Activated CD4-positive, alpha-beta T cell treated with anti-CD3 and anti-CD28 coated beads for 36 hours (primary cell): ENCODE measurements at places on chromosomes 12 and 14. TPM values are rescaled to one million over a fixed set of nuclear protein-coding genes. Genes with fewer than 3 reads are reported as not detected.

DNA sequence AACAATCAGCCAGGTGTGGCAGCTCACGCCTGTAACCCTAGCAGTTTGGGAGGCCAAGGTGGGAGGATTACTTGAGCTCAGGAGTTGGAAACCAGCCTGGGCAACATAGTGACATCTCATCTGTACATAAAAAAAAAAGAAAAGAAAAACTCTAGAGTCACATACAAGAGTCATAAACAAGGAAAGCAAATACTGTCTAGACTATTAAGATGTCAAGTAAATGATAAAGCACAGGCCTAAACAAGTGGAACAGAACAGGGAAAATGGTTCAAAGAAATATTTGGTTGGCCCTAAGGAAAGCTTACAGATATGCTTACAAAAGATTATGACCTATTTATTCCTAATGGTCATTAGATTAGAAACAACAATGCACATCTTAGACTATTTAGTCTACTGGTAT, 12.3 kb downstream of the CDK17 start:
- DNase-seq: no peak

- DNase-seq: no peak
These were observed 42.9 kb downstream of the IQSEC3 start for GRCh38 chr12:109446-109845.

The SPX gene
- total RNA-seq: 0.61 TPM

The KLRK1 gene
- not detected for total RNA-seq

GRCh38 chr12:93793983-93794382, 116.8 kb downstream of the CRADD start:
- no peak for DNase-seq

GRCh38 chr14:96587823-96588385, 85.7 kb downstream of the PAPOLA start:
- no peak for DNase-seq

GRCh38 chr12:98911396-98911795, 266.3 kb downstream of the APAF1 start:
- DNase-seq: no peak

GRCh38 chr12:79858518-79858917, 76.4 kb downstream of the PPP1R12A start:
- DNase-seq: no peak

DNA sequence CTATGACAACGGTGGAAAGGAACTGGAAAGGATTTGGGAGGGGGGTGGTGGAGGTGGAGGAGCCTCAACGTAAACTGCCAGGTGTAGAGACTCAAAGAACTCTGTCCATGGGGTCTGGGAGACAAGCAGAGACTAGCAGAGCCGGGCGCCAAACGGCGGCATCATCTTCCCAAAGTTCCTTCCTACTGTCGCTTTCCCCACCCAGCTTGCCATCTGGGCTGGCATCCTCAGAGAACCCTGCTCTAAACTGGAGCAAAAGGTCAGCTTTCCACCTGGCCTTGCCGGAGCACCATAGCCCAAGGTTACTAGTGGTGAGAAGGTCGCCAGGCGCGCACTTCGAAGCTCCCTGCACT, 4.0 kb upstream of the IRF2BPL start:
- no peak for DNase-seq

DNA sequence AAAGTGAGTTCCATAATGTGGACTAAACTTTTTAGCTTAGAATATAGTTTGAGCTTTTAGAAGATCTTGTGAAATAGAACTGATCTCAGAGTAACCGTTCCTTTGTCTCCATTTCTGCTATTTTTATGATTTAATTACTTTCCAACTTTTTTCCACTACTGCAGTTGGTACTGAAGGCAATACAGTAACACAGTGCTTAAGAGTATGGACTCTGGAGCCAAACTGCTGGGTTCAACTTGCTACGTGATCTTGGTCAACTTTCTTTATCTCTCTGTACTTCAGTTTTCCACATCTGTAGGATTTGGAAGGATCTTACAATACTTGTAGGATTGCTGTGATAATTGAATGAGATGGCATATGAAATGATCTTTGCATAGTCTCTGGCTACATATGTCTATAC, 40.9 kb downstream of the ATXN7L3B start:
- DNase-seq: no peak

- no peak for DNase-seq
These were observed 19.3 kb downstream of the CHD8 start for GRCh38 chr14:21436567-21437062.

DNA sequence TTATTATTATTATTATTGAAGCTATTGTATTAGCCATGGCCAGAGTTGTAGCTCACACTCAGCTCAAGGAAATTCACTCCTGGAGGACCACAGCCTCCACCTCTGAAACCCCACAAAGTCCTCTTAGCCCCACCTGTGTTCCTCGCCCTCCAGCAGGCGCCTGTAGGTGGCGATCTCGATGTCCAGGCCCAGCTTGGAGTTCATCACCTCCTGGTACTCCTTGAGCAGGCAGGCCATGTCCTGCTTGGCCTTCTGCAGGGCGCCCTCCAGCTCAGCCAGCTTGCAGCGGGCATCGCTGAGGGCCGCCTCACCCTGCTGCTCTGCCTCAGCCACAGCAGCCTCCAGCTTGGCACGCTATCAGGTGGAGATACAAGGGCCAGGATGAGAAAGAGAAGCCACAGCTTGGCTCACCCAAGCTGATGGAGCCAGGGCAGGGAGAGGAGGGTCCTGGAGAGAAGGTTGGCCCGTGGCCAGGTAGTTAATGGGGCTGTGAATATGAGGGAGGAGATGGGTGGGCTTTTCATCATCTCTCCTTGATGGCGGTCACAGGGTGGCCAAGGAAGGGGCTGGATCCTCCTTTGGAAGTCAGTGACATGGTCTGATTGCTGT, 5.1 kb downstream of the KRT85 start:
- DNase-seq: peak; percentile 29

The IRAK3 gene
- total RNA-seq: 1.1 TPM

DNA sequence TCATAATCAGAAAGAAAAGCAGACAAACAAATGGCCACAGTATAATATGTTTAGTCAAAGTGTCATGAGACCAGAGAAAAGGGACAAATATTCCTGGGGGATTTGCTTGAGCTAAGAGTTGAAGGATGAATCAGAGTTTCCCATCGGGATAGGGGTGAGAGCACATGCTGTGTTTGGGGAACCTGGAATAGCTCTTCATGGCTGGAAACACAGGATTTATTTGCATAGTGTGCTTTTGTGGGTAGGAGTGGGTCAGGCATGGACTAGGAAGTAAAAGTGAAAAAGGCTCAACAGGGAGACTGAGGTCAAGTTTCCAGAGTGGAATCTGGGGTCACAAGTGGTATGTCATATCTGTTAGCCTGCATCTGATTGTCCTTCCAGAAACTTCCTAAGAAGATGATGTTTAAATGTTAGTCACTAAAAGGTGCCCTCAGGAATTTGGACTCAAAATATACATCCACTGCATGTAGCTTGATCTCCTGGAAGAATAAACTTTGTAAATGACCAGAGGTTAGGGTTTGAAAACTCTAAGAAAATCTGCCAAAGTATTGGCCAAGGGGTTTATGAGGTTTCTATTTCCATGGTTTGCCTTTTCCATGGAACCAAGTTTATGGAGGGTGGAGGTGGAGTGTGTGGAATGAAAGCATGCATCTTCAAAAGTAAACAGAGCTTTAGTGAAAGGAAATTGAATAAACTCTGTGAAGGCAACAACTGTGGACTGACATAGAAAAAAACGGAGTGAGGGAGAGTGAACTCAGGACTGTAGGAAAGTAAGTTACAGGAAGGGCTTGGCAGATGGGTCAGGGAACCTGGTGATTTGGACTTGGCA, 344.6 kb downstream of the C12orf75 start:
- no peak for DNase-seq
